ENCODE measurements at places on chromosomes 2 and 18.

GRCh38 chr2:224333726-224334482 lies 68.0 kb downstream of the FAM124B start:
- no peak for DNase-seq

DNA sequence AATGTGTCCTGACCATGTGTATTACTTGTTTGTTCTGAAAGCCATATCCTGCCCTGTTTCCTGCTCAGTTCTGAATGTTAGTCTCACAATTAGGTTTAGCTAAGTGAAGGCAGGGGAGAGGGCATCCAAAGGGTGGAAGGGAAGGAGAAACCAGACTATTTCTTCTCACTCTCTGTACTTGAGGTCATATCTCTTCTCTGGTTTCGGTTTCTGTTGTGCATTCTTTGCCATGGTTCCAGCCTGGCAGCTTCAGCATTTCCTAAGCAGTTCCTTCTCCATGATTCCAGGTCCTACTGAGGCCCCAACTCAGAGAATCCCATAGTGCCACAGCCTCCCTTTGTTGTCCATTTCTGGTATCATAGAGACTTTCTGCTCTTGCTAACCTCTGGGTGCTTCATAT lies 40.3 kb upstream of the HNMT start:
- DNase-seq: no peak

GRCh38 chr2:147405651-147406050 lies 439.2 kb upstream of the ACVR2A start:
- no peak for DNase-seq

- DNase-seq: no peak
Measured at GRCh38 chr2:154762638-154763037, 64.1 kb downstream of the KCNJ3 start.

All from effector memory CD8-positive, alpha-beta T cell (primary cell).